Amygdala (tissue), 56 donors: ENCODE measurements at places on chromosomes 3 and 15.

DNA sequence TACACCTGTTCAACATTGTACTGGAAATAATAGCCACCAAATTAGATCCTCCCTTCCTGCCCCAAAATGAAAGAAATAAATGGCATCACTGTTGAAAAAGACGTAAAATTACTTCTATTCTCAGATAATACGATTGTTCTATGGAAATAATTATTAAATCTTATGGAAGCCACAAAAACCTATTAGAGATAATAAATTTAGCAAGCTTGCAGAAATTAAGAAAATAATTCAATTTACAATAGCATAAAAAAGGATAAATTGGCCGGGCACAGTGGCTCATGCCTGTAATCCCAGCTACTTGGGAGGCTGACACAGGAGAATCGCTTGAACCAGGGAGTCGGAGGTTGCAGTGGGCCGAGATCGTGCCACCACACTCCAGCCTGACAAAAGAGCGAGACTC, 57.8 kb downstream of the PPCDC start:
- no peak for DNase-seq

DNA sequence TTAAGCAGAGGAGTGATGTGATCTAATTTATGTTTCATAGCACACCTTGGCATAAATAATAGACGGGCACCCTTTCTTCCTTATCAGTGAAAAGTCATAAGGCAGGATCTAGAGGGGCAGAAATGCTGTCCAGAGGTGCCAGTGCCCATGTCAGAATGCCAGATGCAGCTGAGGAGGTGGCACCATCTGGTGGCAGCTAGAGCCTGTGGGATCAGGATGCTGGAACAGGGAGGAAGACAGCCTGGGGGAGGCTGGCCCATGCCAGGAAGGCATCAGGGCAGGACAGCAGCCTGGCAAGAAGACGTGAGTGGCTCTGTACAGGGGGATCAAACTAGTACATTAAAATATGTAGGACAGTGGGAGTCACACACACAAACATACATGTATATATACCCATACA, 16.5 kb downstream of the MYH15 start:
- no peak for DNase-seq

GRCh38 chr15:58398071-58398470, 33.7 kb upstream of the LIPC start:
- no peak for DNase-seq

DNA sequence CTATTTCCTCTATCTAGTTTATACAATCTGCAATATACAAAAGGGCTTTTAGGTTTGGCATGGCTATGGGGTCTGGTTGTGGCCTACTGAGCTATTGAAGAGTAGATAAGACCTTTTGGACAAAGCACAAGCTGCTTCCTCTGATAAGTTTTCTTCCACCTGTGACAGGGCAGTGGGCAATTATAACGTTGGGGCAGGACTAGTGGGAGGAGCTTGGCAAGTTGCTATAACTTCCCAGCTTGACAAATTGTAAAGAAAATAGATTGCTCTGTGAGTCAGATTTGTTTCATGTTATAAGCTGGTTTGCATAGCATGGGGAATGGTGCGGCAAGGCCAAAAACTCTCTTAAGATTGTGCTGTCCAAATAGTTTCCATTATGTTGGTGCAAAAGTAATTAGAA, 64.9 kb downstream of the SLC7A14 start:
- DNase-seq = no peak

GRCh38 chr15:79381593-79381992, 50.5 kb upstream of the MINAR1 start:
- DNase-seq = no peak

GRCh38 chr3:66488492-66488891, 12.3 kb downstream of the LRIG1 start:
- DNase-seq = no peak

GRCh38 chr3:83515123-83515522, 1443.7 kb upstream of the CADM2 start:
- DNase-seq = no peak

- no peak for DNase-seq
These were observed 806.3 kb downstream of the FHIT start for GRCh38 chr3:60444898-60445437.

DNA sequence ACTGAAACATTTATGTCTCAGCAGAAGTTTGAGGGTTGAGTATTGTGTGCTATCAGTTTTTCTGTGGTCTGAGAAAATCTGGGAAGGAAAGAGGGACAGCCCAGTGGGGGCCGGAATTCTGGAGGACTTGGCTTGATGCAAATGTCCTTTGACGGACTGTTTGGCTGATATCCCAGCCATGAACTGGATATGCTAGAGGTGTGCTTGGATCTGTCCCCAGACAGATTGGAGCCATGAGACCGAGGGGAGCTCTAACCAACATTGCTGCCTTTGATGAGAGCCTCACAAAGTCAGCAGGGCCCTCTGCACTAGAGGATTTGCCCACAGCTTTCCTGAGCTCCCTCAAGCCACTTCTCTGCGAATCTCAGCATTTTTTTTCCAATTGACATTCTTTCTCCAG, 405.6 kb downstream of the NTRK3 start:
- DNase-seq = no peak

GRCh38 chr3:64539451-64540196, 148.2 kb downstream of the ADAMTS9 start:
- DNase-seq = no peak

DNA sequence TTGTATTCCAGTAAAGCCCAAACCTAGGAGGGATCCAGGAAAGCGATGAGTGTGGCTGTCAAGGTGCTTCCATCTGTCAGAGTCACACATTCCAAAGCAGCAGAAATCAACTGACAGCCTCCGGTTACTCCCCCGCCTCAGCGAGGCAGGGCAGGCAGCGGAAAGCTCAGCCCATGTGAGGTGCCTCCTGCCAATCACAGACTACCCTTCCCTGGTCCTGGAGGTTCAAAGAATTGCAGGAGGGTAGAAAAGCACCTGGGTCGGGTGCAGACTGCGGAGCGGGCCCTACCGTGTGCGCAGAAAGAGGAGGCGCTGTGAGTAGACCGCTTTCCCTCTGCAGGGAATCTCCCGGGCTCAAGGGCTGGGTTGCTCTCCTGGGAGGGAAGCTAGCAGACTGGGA, at the start of gene UPK1B:
UPK1B (plus strand) TSS at position 274 of the 400 bp plus-strand sequence. CDS start 13,144 bp downstream, outside the sequence.
- DNase-seq = no peak

DNA sequence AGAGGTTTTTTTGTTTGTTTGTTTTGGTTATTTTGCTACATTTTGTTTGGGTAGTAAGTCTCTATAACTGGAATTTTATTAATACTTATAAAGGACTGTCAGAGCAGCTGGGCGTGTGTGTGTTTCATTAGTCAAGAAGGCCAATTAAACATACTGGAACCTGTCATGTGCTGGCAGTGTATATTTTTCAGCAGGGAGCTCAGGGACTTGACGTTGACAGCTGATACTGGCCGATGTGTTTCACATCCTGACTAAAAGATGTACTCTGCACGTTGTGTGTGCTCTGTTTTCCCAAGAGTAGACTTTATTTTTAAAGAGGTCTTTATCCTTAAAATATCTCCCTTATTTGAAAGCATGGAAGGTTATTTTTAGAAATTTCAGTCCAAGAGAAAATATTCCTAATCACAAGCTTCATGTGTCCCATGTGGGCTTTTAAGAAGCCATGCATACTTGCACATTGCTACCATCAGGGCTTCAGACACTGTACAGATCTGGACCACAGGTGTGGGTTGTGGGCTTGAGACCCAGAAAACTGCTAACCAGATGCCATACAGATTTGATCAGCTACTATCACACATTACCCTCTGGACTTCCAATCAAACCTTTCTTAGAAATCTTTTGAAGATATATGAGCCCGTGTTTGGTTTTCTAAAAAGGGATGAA, 135.9 kb downstream of the FEZF2 start:
- no peak for DNase-seq

DNA sequence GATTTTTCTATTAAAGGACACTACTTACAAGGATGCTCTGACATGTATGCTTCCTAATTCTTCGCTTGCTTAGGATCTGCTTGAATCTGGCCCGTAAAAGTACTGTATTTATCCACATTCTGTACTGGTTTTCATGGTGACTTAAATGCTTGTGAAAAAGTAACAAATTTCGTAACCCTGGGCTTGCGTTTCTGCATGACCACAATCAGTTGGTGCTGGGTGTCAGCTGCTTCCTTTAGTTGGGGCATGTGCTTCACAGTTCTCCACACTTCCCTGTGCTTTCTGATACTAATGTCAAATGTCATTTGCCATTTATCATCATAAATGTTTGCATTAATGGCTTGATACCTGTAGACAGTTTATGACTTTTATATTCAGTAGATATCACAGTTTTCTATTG, 218.4 kb upstream of the MLF1 start:
- DNase-seq = no peak

DNA sequence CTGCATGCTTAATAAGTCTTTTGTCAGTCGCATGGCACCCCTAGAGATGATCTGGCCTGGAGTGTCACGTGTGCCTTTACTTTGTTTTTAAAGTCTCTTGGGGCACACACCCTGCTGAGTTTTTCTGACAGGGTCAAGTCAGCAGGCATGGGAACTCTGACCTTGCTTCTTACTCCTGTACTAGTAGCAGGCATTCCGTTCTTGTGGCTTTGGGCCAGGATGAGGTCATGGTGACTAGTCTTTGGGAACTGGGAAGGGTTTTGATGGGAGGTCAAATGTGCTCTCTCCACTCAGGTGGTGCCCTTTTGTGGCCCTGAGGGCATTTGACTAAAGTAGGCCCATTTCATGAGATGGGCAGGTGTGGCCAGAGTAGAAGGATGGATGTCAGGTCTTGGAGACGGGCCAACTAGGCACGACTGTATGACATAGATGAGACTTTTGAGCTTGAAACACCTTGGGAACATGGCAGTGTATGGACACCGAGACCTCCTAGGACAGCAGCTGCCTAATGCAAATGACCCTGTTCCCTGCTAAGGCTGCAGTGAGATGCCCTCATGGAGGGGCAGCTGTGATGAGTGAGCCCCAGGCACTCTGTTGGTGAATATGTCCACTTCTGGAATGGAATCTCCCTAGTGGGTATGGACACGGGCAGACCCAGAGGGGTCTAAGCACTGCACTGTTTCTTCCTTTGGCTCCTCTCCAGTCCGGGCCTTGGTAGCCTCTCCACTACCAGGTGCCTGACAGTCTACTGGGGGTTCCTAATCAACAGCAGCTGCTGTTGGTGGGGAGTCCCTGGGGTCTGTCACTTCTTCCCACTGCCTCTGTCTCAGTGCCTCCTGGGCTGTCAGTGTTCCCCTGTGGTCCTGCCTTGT, 16.4 kb downstream of the SRPRB start:
- DNase-seq = no peak

DNA sequence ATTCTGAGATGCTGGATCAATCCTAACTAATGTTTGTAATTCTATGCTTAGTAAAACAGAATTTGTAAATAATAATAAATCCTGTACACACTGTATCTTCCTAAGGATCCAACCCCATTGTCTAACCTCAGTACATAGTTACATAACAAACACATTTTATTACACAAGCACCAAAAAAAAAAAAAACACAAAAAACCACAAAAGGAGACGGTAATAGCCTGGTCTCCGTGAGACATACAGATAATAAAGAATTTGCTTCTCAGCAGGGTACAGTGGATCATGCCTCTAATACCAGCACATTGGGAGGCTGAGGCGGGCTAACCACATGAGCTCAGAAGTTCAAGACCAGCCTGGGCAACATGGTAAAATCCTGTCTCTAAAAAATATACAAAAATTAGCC, 558.7 kb downstream of the MAGI1 start:
- no peak for DNase-seq

DNA sequence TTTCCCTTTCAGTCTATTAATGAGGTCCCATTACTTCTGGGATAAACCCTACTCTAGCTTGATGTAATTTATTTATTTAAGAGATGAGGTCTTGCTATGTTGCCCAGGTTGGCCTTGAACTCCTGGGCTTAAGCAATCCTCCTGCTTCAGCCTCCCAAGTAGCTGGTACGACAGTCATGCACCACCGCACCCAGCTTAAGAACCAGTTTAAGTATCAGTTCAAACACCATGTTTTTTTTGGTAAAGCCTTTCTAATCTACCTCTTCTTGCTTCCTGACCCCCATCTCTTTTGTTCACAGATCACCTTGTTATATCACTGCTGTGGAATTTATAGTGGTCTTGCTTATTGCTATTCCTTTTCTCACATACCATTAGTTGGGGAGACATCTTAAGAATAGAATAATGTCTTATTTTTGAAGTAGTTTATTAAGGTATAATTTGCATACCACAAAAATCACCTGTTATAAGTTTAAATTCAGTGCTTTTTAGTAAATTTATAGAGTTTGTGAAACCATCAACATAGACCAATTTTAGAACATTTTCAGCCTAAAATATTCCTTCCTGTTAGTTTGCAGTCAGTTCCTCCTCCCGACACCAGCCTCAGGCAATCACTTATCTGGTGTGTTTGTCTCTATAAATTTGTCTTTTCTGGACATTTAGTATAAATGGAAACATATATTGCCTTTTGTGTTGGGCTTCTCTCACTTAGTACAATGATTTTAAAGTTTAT, 257.9 kb downstream of the PDCD6IP start:
- DNase-seq = no peak

DNA sequence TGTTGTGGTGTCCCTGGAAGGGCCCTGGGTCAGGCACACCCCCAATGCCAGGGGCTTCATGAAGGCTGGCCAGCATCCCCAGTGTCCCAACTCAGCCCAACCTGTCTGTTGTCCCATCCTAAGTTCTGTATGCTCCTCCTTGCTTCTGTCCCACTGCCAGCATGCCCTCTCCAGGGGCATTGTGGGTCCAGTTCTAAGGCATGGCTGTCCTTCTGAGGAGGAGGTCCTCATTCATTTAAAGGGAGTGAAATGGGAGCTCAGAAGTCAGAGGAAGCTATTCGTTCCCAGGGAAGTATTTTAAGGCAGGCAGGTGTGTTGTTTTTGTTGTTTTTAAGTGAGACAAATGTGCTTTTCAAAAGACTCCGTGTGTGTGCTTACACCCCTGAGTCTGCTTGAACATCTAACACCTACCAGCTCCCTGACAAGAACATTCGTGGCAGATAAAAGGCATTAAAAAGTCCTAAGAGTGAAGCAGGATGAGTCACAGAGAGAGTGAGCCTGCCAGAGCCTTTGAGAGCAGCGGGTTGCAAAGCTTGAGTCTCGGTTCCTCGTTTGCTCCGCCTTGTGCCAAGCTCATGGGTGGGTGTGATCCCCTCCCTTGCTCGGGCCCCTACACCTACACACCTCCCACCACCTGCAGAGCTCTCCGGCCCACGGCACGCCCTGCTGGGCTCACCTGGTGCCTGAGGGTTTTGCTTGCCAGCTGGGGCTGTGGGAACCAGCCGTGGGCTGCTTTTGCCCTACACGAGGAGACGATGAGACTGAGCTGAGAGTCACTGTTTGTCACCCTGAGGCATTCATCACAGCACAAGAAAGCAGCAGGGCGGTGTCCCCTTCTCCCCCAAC, 183.4 kb upstream of the TOPAZ1 start:
- DNase-seq = peak; percentile 27

DNA sequence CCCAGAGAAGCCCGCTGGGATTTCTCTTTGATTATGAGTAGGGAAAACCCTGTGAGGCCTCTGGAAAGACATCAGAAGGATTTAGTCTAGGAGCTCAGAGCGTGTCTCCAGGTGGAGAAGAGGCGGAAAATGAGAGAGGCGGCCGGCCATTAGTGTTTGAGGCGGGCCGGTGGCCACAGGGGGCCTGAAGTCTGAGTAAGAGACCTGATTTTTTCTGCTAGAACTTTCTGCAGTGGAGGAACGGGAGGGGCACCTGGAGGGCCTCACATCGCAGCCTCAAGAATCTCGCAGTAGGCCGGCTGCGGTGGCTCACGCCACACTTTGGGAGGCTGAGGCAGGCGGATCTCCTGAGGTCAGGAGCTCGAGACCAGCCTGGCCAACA, 28.5 kb downstream of the KLHDC8B start:
- DNase-seq = no peak
